ENCODE measurements at places on chromosomes 12 and 14.

DNA sequence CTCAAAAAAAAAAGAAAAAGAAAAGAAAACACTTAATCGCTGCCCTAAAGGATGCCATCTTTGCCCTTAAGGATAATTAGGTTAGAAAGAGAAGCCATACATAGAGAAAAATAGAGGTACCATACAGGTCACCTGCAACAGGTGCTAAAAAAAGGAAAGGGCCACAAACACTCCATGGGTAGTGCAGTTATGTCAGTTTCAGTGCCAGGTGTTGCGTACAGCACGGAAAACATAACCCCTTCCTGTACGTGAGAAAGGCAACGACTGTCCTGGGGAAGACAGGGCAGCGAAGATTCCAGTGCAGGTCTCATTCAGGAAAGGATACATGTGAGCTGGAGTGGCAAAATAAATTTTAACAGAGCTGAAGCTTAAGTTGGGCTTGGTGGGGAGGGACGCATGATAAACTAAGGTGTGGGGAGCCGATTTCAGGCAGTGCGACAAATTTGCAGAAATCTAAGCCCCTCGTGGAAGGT, 553 bp upstream of the DAZAP2 start:
- DNase-seq = no peak

DNA sequence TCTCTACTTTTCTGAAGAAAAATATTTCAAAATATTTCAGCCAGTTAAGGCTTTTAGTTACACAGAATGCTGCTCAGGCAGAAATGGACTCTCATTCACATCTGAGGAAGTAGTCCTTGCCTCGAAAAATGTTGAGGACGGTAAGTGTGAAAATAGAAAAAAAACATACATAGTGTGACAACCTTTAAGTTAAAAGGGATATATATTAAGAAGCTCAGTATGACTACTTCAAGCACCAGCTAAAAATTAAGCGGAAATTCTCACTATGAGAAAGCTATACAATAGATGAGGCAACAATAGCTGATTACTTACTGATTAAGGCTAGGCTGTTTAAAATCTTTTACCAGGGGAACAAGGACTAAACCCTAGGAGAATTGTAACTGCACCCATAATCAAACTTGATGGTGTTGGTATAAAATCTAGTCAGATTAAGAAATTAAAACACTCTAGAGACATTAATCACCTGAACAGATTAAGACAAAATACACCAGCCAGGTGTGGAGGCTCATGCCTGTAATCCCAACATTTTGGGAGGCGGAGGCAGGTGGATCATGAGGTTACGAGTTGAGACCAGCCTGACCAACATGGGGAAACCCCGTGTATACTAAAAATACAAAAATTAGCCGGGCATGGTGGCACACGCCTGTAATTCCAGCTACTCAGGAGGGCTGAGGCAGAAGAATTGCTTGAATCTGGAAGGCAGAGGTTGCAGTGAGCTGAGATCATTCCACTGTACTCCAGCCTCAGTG, 53.9 kb downstream of the HNRNPC start:
- DNase-seq = no peak

DNA sequence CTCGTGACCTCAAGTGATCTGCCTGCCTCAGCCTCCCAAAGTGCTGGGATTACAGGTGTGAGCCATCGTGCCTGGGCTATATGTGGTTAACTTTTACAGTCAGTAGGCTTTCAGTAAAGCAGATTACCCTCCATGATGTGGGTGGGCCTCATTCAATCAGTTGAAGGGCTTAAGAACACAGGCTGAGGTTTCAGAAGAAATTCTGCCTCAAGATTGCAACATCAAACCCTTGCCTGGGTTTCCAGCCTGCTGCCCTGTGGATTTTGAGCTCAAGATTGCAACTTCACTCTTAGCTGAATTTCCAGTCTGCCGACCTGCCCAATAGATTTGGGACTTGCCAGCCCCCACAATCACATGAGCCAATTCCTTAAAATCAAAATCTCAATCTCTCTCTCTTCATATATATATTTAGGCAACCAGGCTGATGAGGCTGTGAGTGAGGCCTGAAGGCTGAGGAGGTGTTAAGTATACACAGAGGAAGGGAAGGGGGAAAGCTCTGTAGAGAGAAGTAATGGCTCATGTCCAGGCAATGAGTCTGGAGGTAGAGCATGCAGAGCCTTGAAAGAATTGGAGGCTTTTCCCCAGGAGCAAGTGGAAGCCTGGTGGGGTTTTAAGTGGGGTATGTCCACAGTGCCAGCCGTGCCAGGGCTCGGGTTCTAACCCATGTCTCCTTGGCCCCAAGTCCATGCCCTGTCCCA, 33.3 kb upstream of the ACTN1 start:
- DNase-seq = no peak

DNA sequence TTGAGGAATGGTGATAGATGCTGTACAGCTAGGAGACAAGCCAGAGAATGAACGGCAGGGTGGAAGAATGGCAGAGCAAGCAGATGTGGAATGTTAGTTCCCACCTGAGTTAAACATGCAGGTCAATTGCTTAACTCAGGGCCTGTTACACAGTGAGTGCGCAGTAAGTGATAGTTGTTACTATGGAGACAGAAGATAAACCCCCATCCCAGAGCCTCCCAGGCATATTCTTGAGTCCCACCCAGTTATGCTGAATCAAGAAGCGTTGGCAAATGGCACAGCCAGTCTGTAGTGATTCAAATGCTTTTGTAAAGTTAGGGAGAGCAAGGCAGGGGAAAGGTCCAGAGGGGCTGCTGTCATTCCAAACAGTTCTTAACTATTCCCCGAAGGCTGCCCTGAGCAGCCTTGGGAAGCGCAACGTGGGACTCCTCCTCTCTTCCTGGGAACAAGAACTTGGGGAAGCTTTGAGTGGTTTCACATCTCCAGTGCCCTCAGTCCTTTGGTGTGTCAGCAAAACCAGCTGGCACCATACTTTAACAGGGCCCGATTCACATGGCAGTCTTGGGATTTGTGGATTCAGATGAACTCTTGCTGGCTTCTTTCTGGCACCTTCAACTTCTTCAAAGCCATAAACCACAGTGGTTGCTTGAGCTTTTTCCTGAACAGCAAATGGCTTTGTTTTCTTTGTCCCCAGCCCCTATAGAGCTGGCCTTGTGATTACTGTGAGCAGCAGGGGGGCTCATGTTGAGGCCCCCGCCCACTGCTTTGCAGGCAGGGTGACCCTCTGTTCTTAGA, 66.4 kb downstream of the PPM1A start:
- no peak for DNase-seq

- peak; percentile 64 for DNase-seq
Measured at GRCh38 chr12:96194971-96195844, 1.0 kb downstream of the ELK3 start.

DNA sequence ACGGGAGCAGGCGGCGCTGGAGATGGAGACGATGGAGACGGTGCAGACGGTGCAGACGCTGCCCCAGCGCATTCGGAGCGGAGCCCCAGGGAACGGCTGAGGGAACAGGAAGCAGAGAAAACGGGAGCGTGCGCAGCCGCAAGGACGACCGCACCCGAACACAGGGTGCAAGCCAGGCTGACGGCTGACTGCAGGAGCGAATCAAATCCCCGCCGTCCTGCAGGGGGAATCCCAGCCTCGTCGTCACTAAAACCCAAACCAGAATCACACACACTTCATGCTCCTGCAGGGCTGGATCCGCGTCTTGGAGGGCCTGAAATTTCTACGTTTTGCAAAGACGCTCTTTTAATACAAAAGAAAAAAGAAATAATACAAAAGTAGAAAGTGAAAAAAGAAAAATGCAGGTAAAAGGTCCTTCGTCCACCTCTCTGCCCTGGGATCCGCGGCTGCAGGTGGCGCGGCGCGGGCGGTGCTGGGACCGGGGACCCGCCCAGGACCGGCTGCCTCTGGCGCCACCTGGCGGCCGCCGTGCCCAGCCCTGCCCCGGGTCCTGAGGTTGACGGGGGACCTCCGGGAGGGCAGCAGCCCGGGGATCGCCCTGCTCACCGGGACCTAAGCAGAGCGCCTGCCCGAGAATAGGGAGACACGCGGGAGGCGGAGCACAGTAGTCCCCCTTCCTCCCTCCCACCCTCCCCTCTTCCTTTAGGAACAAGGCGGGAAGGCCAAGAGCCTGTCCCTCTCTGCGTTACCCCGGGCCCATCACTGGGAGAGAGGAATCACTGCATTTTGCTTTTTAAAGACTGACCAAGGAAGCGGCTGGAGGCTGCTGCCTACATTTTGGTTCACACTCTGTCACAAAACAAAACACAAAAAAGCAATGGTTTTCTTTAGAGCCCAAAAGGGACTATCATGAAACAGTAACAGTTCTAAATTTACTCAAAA, 20.1 kb downstream of the STX2 start:
- peak; percentile 78 for DNase-seq

GRCh38 chr12:56413392-56413791, 35.8 kb downstream of the TIMELESS start:
- no peak for DNase-seq

Measured in LoVo (cell line).